AG04449 (cell line): ENCODE measurements at places on chromosomes 1 and 21.

GRCh38 chr1:155177918-155178281 lies 4.3 kb downstream of the TRIM46 start:
- no peak for DNase-seq

- DNase-seq: no peak
Observed at GRCh38 chr1:1796466-1796865, 18.2 kb upstream of the NADK start.

GRCh38 chr1:160733898-160734297 lies 5.1 kb upstream of the SLAMF7 start:
- no peak for DNase-seq

DNA sequence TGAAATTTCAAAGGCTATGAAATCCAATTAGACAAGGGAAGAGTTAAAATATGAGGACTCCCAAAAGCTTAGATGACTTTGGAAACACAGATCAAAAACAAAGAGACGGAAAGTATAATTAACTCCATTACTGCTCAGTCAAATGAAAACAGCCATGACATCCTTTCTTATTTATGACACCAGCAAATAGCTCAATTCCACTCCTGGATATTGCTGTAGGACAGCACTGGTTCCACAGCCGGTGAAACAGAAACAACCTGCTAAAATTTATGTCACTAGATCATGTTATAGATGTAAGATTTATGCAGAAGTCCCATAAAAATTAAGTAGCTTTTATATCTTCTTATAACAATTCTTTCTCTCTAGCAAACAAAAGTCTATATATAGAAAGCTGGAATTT lies 65.6 kb upstream of the RRP15 start:
- no peak for DNase-seq

- no peak for DNase-seq
Observed at GRCh38 chr1:116312681-116313069, 60.4 kb upstream of the ATP1A1 start.

DNA sequence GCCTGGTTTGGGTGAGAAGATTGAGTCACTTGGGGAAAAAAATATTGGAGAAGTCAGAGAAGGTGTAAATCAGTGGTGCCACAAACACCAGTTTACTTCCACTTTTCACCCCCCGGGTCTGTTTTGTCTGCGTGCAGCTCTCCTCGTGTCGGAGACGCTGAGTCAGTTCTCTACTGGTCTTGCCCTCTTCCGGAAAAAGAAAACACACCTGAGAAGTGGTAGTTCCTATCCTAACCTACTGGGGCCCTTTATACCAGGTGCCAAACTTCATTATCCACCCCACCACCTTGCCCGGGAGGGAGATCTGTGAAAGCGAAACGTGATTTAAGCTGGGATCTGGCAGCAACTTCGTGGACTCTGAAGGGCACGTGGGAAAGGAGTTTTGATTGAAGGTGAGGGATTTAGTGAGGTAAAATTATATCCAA lies 855 bp upstream of the IVNS1ABP start:
- DNase-seq: no peak

DNA sequence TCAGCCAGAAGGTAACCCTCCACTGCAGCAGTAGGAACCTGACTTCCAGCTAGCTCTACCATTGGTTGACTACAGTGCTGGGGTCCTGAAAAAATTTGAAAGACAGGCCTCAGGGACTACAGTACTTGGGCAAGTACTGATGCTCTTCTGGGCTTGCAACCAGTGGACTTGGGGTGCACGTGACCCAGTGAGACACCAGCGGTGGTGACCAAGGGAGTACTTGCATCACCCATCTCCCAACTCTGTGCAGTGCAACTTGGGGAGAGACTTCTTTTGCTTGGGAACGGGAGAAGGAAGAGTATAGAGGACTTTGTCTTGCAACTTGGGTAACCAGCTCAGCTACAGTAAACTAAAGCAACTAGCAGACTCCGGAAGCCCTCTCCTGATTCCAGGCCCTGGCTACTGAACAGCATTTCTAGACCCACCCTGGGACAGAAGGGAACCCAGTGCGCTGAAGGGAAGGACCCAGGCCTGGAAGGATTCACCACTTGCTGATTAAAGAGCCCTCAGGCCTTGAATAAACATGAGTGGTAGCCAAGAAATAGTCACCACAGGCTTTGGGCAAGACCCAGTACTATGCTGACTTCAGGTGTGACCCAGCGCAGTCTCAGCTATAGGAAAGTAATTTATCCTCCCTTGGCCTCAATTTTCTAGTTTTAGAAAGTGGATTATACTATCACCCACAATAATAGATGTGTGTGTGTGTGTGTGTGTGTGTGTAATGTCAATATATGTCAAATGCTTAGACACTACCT lies 45.6 kb downstream of the TNNI3K start:
- DNase-seq: no peak

DNA sequence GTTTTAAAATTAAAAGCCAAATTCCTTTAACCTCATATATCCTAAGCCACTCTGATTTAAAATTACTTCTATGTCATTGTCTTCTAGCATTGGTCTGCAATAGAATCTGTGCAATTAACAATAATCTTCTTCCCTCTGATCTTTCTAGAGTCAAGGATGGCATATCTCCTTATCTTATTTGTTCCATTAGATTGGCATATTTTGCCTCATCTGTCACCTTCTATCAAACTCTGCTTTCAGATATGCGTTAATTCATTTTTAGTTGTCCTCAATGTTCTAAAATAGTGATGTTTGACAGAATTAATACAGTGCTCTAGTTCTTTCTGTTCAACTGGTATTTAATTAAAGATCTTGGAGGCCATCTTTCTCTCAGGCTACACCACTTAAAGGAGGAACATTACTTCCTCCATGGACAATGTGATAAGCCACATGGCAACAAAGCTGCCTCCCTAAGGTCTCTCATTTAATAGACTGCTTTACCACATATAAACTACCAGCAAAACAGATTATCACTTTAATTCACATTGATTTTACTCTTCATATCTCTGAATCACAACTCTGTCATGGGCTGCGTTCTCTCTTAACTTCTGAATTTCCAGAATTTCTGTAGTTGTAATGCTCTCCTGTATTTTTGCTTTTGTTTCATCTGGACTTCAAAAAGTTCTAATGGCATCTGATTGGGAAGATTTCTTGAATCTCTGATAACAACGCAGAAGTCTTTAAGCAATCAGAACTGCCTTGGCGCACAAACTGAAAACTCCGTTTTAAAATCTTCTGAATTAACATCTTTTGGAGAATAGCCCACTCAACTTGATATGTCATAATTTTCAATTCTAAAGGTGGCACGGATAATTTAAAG lies 2.8 kb downstream of the NRIP1 start:
- DNase-seq: no peak

DNA sequence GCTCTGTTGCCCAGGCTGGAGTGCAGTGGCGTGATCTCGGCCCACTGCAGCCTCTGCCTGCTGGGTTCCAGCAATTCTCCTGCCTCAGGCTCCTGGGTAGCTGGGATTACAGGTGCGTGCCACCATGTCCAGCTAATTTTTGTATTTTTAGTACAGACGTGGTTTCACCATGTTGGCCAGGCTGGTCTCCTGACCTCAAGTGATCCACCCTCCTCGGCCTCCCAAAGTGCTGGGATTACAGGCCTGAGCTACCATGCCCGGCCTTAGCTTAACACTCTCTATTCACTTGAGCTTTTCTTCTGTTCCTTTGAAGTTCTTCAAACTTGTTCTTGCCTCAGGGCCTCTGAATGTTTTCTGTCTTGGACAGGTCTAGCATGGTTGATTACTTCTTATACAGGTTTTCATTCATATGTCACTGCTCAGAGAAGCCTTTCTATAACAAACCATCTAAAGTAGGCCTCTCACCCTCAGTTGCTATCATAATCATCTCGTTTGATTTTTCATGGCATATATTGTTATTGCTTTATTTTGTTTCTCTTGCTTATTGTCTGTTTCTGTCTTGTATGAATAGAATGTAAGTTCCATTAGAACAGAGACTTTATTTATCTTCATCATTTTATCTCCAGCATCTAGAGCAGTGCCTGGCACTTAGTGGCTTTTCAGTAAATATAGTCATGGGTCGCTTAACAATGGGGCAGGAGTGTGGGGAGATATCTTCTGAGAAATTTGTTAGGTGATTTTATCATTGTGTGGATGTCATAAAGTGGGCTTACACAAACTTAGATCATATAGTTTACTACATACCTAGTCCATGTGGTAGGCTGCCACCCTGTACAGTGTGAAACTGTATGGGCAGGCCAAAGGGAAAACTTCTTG lies 12.1 kb downstream of the OSBPL9 start:
- no peak for DNase-seq

DNA sequence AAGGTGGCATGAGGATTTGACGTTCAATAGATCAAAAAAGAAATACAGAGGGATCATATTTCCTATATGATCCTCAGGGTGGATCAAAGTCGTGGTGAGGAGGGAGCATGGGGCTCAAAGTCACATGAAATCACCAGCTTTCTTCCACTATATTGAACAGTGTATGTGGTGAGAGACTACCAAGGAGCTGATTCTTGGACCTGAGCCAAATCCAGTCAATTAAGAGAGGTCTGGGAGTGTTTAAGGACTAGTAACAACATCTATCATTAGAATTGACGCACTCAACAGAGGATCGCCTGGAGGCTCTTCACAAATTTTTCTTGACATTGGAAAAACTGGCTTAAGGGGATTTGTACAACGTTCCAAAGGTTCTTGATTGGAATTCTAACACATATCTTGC lies 267.7 kb upstream of the PROX1 start:
- DNase-seq: no peak

DNA sequence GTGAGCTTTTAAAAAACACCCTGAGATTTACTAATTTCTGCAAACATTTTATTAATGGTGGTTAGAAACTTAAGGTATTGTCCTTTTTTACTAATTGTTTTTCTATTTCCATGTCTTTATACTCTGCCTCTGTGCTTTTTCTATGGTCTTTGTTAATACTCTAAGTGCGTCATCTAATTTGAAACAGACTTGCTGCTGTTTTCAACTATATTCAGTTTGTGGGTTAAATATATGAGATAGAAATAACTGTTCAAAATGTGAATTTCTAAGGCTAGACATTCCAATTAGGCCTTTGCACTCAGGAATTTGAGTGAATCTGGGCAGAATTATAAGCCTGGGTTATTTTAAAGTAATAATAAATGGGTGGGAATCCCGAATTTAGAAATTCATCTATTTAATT lies 82.4 kb upstream of the COL11A1 start:
- DNase-seq: no peak

DNA sequence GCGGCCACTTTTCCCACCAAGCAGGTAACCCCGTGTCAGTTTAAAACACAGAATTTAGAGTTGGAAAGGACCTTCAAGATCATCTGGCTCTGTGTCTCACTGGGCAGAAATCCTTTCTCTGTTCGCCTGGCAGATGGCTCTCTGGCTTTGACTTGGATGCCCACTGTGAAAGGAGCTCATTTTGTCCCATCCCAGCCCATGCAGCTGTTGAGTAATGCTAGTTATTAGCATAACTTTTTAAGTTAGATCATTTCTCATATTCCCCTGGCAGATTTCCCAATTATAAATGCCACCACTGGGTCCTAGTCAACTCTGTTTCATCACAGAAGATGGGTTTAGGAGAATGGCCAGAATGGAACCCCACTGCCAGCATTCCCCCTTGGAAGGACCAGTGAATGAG lies 55.9 kb downstream of the SLC35F3 start:
- no peak for DNase-seq

DNA sequence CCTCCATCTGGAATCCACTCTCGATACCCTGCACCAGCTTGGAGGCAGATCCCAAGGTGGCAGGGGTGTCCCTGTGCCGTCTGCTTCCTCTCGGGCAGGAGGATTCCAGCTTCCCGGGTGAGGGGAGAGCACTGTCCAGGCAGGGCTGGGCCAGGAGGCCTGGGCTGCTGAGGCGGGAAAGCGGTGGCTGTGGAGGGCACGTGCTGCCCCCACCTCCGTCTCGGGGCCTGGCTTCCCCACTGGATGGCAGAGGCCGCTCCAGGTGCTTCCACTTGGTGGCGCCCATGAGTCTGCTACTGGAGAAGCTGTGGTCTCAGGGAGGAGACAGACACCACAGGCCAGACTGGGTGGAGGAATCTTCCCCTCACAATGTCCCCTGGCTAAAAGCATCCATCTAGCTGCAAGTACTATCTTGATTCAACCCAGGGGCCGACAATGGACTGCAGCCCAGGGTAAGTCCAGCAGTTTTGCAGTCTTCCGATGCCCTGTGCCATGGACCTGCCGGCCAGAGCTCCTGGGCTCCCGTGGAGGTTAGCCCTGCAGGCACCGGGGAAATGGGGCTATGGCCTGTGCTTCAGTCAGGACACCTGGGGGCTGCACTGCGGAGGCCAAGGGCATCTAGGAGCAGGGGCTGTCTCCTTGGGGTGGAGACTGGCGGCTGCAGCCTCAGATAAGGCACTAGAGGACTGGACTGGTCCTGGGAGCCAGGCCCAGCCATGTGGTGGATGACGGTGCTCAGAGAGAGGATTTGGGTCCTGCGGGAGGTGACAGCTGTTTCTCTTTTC lies 41.3 kb upstream of the EIF4G3 start:
- no peak for DNase-seq

- DNase-seq: no peak
Observed at GRCh38 chr1:99370476-99370875, 106.2 kb downstream of the PLPPR4 start.

DNA sequence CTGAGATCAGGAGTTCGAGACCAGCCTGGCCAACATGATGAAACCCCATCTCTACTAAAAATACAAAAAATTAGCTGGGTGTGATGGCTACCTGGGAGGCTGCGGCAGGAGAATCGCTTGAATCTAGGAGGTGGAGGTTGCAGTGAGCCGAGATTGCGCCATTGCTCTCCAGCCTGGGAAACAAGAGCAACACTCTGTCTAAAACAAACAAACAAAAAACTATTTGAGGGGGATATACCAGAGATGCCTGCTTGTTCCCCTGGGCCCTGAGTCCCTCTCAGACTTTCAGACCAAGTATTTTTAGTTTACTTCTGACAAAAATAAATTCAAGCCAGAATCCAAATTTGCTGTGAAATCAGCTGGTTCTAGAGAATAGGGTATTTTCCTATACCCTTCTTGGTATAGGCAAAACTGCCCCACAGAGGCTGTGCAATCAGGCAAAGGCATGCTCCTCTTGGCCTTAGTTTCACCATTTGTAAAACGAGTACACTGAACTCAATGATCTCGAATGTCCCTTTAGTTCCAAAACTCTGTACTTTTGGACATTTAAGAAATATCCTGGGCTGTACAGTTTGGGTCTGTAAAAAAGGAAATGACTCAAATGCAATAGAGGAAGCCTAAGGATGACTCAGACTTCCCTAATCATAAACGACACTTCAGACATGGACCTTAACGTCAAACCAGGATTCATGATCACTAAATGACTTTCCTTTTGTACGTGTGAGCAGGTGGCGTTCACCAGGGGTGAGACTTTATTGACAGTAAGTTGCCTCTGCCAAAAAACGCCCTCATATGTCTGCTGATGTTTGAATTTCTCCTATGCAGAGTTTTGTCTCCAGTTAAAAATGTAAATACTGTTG lies 16.1 kb downstream of the ENSA start:
- DNase-seq: no peak
